ENCODE measurements at places on chromosomes 7 and 10.

DNA sequence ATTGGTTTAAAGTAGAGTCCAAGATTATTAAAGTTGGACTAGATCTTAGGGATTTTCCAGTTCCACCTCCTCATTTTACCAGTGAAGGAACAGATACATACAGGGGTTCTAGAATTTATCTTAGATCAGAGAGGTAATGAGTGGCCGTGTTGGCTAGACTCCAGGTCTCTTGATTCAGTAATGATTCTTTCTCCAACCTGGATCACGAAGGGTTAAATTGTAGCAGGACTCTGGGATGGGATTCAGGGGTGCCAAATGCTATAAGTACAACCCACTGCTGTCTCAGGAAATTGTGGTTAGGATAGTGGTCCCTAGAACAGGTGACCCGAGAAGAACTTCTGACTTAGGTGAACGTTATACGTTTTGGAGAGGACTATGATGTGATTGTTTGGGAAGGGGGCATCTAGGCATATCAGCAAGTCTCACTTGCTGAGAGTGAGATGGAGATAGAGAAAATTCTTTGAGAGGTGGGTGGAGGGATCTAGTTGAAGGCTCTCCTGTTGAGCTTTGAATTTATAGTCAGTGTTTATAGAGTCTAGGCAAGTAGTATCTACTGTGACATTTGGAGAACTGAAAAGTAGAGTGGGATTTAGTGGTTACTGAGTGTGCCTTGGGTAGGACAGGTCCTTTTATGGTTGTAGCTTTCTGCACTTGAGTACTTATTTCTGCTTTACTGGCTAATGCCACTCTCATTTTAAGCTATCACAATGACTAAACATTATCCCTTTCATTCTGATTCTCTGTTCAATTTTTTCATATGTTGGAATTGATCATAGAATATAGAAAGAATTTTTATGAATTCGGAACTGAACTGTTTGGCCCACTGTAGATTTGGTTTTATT is 58.3 kb downstream of the ST7 start:
- no peak for DNase-seq

DNA sequence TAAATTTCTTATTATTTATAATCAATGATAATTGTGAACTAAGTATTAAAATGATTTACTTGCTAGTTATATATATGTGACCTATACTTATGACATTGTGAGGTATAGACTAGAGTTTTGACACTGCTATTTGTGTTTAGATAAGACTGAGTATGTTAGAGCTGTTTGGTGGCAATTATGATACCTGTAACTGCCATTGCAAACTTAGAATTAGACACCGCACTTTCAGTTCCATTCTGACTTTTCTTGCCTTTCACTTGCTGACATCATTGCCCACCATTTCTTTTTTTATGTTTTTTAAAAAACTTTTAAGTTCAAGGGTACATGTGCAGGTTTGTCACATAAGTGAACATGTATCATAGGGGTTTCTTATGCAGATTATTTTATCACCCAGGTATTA is 214.5 kb downstream of the MBL2 start:
- no peak for DNase-seq

GRCh38 chr10:66366163-66366562 is 559.7 kb upstream of the LRRTM3 start:
- no peak for DNase-seq

- DNase-seq: no peak
Measured at GRCh38 chr10:93954299-93954698, 39.4 kb upstream of the PLCE1 start.

- DNase-seq: no peak
Measured at GRCh38 chr7:113338071-113338696, 219.8 kb upstream of the SMIM30 start.

DNA sequence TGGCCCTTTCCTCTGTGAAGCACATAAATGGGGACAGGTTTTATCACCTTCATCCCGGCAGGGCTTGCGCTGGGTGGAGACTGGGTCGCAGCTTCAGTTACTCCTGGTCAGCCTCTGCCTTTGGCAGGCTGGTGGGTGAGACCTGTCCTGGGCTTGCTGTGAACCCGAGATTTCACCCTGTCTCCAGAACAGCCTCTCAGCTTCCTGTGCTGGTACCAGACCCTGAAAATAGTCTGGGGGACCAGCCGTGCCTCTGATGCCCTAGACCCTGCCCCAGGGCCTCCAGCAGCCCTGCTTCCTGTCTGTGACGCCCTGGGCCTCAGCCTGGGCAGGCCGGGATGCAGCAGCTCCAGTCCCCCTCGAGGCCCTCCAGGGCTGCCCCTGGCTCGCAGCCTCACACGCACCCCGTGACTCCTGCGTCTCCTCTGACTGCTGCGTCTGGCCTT is 13.2 kb upstream of the PWWP2B start:
- no peak for DNase-seq

GRCh38 chr10:24597426-24597825 is 126.3 kb downstream of the ARHGAP21 start:
- no peak for DNase-seq

DNA sequence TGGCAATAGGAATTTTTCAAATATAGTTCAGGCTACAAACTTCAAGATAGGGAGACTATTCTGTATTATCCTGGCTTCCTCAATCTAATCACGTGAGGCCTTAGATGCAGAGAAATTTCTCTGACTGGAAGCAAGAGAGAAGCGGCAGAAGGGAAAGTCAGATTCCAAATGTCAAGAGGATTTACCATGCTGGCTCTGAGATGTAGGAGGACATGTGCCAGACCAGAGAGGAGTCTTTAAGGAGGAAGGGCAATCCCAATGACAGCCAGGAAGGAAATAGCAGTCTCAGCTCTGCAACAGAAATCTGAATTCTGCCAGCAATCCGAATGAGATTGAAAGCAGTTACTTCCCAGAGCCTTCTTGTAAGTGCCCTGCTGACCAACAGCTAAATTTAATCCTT is 57.4 kb downstream of the NUTM2E start:
- DNase-seq: no peak

- no peak for DNase-seq
Measured at GRCh38 chr10:89526358-89526757, 9.0 kb downstream of the SLC16A12 start.

DNA sequence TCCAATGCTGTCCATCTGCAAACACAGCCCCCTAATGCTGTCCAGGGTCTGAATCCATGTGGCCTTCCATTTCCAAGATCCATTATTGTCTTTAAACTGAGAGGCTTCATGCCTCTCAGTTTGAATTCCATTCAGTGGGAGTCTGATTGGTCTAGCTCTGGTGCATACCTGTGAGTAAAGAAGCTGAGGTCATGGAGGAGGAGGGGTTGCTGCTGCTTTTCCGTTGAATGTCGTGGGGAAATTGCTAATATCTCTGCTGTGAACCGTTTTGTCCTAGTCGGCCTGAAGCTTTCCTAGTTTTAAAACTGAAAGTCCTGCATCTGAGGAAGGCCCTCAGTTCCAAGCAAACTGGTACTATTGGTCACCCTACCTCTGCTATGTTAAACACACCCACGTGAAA is 17.7 kb downstream of the SH2D4B start:
- DNase-seq: no peak

GRCh38 chr10:53029449-53029848 is 256.9 kb upstream of the MBL2 start:
- no peak for DNase-seq

DNA sequence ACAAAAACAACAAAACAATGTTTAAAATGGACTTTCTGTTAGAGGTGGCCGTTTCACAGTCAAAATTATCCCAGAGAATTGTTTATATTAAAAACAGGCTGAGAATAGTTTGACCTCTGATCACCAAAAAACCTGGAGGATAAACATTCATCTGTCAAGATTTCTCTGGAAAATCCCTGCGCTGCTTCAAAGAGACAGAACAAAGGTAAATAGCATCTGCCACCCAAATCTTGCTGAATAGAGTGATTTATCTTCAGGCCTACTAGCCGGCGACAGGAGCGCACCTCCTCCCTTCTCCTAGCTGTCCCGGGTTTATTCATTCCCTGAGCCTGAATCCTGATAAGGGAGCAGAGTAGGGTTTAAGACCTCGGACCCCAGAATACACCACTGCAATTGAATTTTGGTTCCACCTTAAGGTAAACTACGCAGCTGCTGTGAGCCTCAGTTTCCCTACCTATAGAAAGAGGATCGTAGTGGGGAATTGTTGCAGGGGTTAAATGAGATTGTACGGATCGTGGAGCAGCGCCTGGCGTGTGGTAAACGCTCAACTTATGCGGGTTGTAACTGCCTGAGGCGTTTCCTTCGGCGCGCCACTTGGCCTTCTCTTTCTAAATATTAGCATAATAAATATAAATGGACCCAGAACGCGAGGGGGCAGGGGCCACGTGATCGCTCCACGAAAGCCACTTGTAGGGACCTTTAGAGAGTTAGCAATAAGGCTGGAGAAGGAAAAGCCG is 498 bp upstream of the ST7 start:
- DNase-seq: no peak

DNA sequence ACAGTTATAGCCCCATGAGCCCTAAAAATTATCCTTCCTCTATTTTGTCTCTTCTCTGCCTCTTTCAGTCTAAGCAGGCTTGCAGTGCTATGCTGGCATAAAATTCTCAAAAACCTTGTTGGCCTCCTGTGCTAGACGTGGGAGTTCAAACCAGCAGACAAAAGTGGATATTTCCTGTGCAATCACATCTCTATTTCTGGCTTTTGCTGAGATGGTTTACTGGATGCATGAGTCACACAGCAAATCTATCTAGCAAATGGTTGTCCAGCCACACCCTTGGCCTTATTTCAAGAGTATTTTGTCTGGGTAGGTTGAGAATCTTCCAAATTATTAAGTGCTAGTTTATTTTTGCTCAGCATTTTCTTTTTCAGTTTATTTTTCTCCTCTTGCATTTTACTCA is 370.8 kb downstream of the CDC14C start:
- DNase-seq: no peak
